ENCODE measurements at places on chromosomes 16 and 17. TPM values are rescaled to one million over a fixed set of nuclear protein-coding genes. Genes with fewer than 3 reads are reported as not detected.

CIITA gene
- 1.8 TPM for polyA plus RNA-seq

FBXO39 gene
- polyA plus RNA-seq, result 0.41 TPM

- DNase-seq, result no peak
Measured at GRCh38 chr17:46949291-46950174, 26.6 kb downstream of the GOSR2 start.

- no peak for DNase-seq
Measured at GRCh38 chr16:64181271-64181925, 940.5 kb downstream of the CDH11 start.

CA5A gene
- not detected for polyA plus RNA-seq

MYCBPAP gene
- polyA plus RNA-seq, result not detected

DNA sequence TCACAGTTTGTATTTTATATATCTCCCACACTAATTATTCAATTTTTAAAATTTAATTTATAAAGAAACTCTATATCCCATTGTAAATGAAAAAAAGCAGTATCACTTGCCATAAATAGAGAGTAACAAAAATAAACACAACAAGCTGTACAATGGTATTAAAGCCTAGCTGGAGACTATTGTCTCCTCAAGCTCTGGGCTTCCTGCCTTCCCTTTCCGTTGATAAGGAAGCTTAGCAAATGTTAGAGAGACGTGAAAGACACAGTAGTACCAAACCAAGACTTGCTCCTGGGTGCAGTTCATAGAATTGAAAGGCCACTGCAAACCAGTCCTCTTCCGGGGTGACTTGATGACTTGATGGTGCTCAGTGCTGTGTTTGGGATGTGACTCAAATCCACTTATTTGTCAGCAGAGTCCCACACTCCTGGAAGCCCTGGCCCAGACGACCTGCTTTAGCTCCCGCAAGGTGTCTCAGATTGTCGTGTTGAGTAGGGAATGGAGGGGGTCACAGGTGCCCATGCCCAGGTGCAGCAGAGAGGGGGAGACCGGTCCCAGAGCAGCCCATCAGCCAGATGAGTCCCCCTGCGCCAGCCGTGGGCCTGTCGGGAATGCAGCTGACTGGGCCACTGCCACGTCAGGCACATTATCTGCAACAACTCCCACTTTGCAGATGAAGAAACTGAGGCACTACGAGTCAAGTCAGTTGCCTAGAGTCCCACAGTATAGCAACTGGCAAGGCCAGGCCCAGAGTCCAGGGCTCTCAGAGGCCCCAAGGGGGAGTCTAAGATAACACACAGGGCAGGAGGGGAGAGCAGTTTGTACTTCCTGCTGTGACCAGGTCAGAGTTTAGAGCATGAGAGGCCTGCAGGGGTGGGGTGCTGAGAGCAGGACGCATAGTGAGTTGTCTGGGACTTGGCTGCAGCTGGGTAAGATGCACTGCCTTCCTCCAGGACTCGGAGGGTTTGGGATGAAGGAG, 40.5 kb downstream of the PSME3IP1 start:
- DNase-seq, result no peak

DNA sequence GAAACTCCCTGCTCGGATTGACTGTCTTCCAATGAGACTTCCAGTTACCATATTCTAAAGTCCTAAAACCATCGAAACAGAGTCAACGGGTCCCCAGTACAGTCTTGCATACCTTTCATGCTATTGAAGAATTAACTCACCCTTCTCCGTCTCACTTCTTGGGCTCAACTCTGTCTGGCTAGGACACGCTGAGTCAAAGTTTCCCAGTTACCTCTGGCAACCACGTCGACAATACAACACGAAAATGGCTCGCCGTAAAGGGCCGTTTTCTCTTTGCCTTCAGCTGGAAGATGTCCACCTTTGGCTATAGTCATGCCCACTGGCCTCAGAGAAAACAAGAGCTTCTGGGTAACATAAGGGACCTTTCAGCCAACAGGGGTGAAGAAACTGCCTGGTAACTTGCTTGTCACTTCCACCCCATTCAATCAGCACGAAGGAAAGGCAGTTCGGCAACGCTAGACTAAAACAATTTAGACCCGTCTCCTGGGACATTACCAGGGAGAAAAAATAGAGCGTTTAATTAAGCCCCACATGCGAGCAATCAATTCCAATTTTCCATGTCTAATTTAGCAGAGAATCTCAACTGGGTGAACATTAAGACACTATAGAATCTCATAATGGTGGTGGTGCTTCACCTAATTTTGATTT, 21.5 kb downstream of the KCNG4 start:
- DNase-seq, result no peak

C17orf67 gene
- not detected for polyA plus RNA-seq

GRCh38 chr17:39738983-39739884, 1.5 kb downstream of the GRB7 start:
- DNase-seq, result no peak

DNA sequence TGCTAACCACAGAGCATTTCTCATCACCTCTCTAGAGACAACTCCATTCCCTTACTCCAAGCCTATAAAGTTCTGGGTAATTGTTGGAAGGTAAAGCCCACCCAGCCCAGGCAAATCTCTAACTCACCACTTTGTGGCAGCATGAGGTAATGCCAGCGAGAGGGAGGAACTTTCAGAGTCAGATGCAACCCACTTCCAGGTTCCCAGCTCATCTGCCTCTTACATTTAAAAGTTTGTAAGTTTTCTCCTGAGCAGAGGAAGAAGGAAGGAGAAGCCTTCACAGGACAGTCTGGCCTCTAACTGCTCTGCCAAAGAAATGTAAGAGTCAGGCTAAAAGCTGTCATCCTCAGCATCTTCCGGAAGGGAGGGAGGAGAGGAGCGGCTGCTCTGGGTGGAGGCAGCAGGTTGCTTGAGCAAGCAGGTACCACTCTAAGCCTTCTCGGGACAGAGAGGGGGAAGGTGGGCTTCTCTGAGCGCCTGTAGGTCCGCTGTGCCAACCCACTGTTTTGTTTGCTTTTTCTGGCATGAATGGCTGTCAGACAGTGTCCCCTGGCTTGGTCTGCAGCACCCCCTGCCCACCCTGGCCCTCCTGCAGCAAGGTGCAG, 1.0 kb downstream of the ZNF319 start:
- no peak for DNase-seq

DNA sequence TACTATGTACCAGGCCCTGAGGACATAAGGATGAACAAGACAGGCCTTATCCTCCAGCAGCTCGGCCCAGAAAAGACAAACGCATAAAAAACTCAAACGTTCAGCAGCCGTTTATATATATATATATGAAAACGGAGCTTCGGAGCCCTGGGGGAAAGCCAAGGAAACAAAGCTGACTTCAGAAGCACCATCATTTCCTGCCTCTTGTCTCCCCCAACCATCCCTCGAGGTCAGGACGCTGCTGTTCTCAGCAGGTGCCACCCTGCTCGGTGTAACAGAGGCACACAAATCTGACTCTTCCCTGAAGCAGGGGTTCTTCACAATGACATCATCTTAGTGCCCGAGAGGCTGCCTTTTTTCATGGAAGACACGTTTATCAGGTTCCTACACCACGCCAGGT, 146.9 kb downstream of the ZNF423 start:
- no peak for DNase-seq

DNA sequence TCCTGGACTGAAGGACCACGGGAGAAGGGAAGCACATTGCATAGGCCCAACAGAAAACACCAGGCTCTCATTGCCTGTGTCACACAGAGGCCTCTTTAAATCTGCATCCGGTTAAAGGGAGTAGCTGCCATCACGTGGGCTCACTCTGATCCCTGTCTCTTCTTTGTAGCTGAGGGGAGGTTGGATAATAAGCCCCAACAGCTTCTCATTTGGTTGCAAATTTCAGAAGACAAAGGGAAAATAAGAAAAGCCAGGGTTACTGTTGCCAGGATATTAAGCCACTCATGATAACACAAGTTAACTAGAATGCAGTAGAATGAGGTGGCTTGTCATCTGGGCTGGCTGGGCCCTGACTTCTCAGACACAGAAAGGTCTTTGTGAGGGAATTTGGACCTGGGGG, 325.1 kb upstream of the ERCC4 start:
- DNase-seq, result no peak

DNA sequence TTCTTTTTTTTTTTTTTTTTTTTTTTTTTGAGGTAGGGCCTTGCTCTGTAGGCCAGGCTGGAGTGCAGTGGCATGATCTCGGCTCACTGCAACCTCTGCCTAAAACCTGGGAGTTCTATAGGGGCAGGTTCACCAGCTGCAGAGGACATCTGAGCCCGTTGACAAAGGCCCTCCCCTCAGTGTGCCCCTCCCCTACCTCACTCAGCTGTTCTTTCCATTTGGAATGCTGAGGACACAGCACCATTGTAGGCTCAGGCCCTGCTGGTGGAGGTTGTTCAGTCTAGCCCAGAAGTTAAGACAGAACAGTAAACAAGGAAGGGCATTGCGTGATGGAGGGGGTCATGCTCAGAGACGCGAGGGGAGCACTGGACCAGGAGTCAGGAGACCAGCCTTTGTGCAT, 21.8 kb upstream of the KIF19 start:
- no peak for DNase-seq

DNA sequence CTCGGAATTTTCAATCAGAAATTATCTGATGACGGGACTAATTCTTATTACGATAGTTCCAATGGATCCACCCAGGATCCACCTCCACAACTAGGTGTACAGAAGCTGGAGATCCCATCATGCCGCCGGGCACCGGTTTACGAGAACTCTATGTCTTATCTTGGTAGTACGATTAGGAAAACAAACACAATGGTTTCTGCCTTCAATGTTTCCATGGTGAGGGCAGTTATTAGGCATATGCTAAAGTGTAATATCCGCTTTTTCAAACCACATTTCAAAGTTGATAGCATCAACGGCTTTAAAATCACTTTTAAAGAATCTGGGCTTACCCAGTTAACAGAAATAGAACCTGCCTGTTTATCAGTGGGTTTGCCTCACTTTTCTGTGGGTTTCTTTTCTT, 705.7 kb downstream of the MAF start:
- DNase-seq, result no peak

GRCh38 chr16:85329059-85329812, 217.0 kb upstream of the CIBAR2 start:
- no peak for DNase-seq

TMED6 gene
- 1.5 TPM for polyA plus RNA-seq

Measured in muscle of arm (tissue), 14 donors.